ENCODE measurements at places on chromosomes 11 and 22.

- no peak for DNase-seq
Observed at GRCh38 chr22:45878051-45878781, 98.7 kb downstream of the WNT7B start.

DNA sequence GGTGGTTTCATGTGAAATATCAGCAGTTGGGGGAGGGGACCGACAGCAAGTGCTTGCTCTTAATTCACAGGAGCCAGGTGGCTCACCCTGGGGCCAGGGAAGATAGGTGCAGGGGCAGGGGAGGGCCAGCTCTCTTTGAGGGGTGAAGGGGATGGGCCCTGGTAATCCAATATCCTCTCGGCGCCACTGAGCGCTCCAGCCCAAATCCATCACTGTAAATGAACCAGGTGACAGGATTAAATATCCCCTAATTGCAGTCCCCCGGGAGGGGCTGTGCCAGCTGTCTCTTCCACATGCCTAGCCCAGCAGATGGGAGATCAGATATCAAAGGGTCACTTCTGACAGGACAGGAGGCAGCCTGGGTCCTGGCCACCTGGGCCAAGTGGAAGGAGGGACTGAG is 531.8 kb upstream of the CADM1 start:
- no peak for DNase-seq

GRCh38 chr22:43561415-43562178 is 149.8 kb downstream of the MPPED1 start:
- no peak for DNase-seq

DNA sequence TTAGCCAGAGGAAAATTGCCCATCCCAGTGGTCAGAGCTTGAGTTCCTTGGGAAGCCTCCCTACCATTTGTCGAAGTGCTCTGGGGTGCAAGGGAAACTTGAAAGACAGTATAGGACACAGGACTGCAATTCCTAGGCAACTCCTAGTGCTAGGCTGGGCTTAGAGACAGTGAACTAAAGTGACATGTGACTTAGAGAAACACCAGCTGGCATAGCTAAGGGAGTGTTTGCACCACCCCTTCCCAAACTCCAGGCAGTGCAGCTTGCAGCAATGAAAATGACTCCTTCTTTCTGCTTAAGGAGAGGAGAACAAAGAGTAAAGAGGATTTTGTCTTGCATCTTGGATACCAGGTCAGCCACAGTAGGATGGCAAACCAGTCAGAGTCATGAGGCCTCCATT is 388.0 kb downstream of the DYNC2H1 start:
- no peak for DNase-seq

DNA sequence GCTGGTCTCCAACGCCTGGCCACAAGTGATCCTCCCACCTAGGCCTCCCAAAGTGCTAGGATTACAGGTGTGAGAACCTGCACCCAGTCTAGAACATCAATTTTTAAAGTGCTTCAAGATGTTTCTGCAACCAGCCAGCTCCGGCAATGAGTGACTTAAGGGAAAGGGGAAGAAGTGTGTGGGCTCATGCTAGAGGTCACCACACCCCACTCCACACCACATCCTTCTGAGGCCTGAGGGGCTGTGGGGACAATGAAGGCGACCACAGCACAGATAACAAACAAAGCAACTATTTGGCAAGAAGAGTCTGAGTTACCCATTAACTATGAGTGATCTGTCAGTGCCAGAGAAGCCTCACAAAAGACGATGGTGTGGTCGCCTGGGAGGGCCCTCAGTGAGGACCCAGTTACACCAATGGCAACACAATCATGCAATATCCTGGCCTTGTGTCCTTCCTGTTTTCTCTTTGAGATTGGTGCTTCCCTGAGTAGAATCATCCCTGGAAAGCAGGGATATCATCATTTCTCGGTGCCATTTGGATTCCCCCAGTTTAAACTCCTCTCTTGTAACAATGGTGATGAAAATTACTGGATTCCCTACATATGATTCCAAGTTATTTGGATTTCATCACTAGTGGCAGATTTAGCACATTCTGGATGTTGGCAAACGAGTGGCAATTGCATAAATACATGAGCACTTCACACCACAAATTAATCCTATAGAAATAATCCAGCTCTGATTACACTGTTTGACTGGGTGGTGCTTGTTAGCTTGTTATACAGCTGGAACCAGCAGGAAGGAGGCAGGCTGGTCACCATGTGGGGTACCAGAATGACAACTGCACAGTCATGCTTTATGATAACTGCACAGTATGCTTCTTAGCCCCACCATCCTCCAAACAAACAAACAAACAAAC is 18.4 kb downstream of the ABTB2 start:
- no peak for DNase-seq

GRCh38 chr22:29626497-29627195 is 23.2 kb downstream of the NF2 start:
- DNase-seq: no peak

GRCh38 chr22:36135306-36135980 is 25.1 kb downstream of the APOL3 start:
- no peak for DNase-seq

DNA sequence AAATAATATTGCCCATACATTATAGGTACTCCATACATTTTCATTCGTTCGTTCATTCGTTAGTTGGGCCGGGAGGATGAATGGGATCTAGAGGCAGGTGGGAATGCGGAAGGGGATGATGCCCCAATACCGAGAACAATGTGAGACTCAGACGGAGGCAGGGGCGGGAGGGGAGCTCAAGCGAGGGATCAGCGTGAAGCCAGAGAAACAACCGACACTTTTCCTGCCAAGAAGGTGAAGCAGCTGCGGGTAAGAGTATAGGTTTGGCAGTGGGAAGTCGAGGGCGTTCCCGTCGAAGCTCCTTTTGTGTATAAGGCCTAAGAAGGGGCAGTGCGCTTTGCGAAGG is 1.1 kb upstream of the ARHGEF17 start:
- no peak for DNase-seq

GRCh38 chr22:42450862-42451261 is 18.7 kb upstream of the NFAM1 start:
- DNase-seq: no peak

GRCh38 chr11:70118642-70119041 is 40.5 kb downstream of the ANO1 start:
- DNase-seq: no peak

DNA sequence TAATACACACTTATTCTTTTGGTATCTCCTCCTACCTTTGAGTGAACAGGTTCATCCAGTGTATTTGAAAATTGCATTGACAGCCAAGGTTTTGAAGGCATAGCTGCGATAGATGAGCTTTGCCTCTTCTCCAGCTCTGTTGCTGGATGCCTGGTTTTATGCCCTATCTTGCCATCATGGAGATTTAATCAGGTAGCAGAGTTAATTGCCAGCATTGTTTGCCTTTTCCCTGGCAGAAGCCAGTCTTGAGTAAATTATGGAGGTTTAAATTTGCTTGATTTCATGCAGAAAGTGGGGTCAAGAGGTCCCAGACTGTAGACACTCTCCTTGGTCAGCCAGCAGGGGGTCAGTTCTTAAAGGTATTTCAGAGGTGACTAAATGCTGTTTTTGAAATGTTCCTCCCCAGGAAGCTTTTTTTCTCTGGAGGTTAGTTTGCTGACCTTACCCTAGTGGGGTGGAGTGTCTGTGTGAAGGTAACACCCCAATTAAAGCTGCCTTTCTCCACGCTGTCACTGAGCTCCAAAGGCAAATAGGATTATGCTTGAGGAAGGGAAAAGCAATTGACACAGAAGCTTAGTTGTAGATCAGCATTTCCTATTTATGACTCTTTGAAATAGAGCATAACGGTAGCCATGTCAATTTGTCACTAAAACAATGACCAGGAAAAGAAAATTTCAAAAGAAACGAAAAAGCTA is 96.0 kb downstream of the EXT2 start:
- no peak for DNase-seq

- no peak for DNase-seq
Observed at GRCh38 chr11:44609783-44610155, 44.3 kb downstream of the CD82 start.

DNA sequence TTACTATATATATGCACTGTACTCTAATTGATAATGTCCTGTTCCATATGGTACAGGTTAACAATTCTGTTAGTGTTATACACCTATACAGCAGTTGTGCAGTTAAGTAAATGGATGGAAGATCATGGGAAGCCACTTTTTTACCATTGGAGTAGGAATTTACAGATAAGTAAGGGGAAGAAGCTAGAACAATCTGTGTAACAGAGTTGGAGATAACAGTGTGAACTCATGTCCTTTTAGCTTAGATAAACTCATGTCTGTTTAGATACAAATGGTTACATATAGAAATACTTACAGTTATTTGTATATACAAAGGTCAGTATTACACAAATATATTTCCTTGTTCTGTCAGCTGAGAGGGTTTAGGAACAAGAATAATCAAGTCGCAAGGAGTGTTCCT is 6.8 kb upstream of the DEUP1 start:
- no peak for DNase-seq

DNA sequence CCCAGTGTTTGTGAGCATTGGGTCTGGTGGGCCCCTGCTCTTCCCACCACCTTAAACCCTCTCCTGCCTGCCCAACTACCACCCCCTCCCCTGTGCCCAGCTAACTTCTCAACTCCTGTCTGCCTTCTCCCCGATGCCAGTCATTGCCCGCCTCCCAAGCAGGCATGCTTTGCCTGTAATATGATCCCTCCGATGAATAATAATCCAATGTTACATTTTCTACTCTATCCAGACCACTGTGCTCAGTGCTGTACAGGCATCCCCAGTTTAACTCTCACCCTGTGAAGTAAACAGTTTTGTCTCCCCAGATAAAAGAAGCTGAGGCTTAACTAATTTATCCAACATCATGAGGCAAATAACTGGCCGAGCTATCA is 35.5 kb upstream of the OLFML1 start:
- DNase-seq: no peak

GRCh38 chr11:76026862-76027261 is 179.4 kb downstream of the WNT11 start:
- no peak for DNase-seq

DNA sequence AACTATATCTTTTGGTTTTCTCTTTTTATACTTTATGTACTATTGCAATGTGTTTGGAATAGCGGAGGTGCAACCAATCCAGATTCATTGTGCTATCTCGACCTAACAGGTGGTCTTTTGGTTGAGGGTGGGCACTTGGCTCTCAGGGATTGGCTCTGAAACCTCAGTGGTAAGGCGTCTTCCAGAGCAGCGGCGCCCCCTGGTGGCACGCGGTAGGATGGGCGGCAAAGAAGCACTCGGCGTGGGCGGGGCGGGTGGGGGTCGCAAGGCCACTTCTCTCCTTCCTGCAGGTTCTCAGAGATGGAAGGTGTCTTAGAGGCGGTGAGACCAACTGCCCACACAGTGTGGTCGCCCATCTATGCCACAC is 19.2 kb upstream of the PLET1 start:
- DNase-seq: peak; percentile 25

DNA sequence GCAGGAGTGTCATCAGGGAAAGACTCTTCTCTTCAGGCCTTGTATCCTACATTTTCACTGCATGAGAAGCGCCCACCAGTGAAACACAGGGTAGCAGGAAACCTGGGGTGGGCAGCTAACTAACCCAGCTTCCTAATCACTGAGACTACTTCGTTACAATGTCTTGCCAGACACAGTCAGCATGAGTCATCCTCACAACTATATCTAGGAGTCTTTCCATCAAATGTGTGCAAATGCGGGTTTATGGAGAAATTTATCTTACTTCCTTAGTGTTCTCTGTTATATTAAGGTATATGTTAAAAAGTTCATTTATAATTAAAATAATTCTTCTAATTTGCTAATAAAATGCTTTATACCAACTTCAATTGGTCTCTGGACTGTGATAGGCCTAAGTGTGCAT is 79.9 kb upstream of the RAB1B start:
- no peak for DNase-seq

- DNase-seq: no peak
Observed at GRCh38 chr22:48872271-48873190, 955.1 kb downstream of the BRD1 start.

- DNase-seq: no peak
Observed at GRCh38 chr11:57444362-57445121, 15.8 kb upstream of the RTN4RL2 start.

GRCh38 chr11:124434699-124435098 is 10.0 kb upstream of the OR8B4 start:
- no peak for DNase-seq

GRCh38 chr11:19428206-19429002 is 187.7 kb upstream of the E2F8 start:
- no peak for DNase-seq

DNA sequence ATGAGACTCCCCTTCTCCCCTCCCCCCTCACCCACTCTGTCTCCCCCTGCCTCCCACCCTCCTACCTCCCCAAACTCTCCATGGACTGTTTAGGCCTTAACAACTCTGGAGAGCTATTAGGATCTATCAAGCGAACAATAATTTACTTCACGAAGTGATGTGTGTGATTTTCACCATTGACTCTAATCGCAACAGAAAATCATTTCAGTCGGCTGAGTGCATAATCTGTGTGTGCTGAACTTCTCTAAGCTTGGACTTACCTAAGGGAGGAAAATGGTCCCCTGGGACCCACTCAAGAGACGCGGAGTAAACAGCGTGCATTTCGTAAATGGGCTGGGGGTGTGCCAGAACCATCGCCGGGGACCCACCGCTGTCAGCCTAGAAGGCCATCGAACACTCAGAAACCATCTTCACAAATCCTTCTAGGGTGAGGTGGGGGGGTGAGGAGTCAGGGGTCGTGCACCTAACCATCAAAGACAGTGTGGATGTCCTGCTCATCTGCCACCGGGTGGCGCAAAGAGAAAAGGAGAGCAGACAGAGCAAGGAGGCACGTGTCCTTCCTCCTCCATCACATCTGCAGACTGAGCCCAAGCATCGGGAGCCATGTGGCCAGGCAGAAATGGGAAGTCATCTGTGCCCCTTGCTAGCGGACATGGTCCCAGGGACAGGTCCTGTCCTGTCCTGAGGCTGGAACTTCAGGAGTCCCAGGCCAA is 62.1 kb upstream of the NUP50 start:
- peak; percentile 2 for DNase-seq
